ENCODE measurements at places on chromosomes 7 and 10.

- no peak for DNase-seq
Measured at GRCh38 chr10:100890141-100890672, 22.6 kb upstream of the SLF2 start.

GRCh38 chr10:123117644-123118417 is 17.9 kb upstream of the HMX3 start:
- DNase-seq, result no peak

DNA sequence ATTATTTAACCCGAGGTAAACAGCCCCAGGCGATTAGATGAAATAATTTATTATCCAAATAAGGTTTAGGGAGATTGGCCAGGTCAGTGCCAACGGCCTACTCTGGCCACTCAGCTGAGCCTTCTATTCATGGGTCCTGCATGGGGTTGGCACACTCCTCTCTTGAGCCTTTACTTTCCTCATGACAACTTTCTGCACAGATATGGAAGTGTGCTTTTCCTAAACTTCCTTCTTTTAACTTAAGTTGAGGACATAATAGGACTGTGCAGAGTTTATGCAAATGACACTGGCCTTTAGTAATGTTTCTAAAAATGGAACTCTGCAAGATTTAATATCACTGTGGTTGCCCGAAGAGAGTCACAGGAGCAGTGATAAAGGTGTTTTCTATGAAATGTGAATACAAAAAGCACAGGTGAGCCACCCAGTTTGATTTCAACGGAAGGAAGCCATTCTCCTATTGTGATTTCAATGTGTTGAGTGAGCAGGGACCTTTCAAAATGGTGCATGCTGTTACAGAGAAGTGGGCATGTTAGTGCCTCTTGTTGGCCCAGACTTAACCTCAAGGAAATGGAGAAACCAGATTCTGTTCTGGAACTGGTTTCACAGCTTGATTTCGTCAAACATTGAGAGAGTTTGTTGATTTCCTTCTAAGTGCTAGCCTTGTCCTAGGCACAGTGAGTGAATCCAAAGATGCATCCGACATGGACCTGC is 55.7 kb downstream of the LYZL2 start:
- DNase-seq, result no peak

- no peak for DNase-seq
Measured at GRCh38 chr7:26580711-26581110, 283.7 kb downstream of the SKAP2 start.

DNA sequence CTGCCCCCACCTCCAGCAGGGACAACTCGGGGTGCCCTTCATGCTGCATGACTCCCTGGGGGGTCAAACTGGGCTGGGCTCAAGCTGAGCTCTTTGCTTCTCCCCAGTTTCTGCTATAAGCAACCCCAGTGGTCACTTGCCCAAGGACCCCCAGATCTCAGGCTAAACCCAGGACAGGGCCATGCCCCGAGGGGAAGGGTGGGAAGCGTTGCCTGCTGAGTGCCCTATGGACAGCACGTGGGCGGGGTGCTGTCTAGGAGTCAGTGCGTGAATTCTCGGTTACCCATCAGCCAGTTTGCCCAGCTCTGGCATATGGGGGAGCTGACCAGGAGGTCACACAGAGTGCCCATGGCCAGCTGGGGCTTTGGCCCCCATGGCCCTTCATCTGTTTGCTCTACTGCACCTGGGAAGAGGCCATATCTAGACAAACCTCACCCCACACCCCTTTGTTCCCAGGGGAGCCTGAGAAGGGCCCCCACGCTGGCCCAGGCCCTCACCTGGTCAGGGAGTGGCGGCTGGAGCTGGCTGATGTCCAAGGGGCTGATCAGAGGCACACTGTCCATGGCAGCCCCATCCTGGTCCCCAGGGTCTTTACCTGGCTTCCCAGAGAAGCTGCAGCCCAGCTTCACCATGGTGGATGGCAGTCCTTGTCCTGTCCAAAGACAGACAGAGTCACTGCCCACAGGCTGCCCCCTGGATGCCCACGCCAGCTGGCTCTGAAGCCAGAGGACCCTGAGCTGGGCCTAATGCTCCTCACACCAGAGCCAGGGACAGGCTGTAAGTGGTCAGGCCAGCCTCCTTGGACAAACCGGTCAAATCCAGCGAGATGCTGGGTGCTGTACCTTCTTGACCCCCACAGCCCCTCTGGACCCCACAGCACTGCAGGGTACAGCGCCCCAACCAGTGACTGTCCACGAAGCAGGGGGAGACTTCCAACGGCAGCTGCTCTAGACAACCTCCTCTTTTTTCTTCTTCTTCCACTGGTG is 8.0 kb downstream of the CALY start:
- DNase-seq, result no peak

GRCh38 chr7:38907066-38907465 is 1.9 kb downstream of the VPS41 start:
- DNase-seq, result no peak

GRCh38 chr7:158602905-158603772 is 15.5 kb upstream of the PTPRN2 start:
- no peak for DNase-seq

DNA sequence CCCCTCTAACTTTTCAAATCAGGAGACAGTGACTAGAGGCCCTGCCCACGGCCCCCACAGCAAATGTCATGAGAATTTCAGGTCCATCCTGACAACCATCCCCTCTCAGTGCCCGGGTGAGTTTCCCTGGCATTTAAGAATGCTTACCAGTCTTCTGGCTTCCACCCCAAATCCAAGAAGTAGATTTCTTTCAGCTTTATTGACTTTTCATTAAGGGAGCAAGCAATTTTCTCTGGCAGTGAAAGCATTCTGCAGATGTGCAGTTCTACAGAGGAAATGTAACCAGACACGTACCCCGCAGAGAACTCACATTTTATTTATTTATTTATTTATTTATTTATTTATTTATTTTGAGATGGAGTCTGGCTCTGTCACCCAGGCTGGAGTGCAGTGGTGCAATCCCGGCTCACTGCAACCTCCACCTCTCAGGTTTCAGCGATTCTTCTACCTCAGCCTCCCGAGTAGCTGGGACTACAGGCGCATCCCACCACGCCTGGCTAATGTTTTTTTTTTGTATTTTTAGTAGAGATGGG is 120.9 kb upstream of the KCTD7 start:
- DNase-seq, result no peak

DNA sequence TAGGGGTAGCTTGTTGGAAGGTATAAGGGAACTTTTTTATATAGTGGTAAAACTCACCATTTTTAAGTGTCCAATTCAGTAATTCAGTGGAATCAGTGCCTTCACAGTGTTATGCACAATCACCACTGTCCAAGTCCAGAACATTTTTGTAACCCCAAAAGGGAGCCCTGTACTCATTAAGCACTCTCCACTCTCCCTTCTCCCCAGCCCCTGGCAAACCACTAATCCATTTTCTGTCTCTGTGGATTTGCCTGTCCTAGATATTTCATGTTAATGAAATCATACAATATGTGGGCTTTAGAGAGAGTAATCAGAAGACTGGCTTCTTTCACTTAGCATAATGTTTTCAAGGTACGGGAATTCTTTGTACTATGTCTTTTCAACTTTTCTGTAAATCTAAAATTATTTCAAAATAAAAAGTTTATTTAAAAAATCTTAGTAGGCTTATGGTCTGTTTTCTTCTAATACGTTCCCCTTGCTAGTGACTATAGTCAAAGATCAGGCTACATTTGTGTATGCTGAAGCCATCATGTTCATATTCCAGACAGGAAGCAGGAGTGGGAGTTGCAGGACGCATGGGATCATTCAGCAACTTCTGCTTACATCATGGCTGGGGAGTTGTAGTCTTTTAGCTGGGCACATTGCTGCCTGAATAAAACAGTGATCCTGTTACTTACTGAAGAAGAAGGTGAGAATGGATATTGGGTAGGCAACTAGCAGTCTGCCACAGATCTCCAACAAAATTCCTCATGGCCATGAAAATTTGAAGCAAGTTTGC is 35.4 kb upstream of the TAX1BP1 start:
- no peak for DNase-seq

GRCh38 chr10:356452-356851 is 221.2 kb downstream of the ZMYND11 start:
- DNase-seq, result no peak

DNA sequence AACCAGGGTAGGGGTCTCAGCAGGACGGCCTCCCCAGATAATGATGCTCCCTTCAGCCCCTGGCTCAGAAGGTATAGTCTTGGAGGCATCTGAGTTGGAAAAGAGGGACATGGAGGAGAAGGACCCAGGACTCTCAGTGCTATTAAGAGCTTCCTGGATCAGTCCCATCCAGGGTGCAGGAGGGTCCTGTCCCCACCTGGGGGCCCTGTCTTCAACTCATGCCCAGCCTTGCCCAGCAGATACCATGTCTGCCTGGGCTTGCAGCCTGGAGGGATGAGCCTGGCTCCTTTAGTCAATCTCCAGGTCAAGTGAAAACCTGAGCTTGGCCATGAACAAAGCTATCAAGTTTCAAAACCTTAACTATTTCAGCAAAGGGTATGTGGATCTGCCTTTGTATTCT is 67.6 kb downstream of the PRTFDC1 start:
- no peak for DNase-seq

DNA sequence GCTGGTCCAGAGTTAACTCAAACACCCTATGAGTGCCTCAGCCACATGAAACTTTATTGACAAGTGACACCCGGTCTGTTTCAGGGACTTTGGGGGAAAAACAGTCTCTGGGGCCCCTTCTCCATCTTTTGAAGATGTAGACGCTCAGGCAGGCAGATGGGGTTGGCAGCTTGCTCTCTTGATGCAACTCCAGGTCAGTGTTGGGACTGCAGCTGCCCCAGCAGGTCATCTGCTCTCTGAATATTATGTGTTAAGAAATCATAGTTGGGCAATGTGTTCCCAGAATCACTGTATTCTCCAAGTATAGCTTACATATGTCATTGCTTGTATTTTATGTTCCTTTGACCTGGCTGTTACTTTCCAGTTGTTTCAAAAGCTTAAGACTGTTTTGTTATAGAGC is 544.9 kb upstream of the MGMT start:
- no peak for DNase-seq

- no peak for DNase-seq
Measured at GRCh38 chr10:4638099-4638498, 187.9 kb upstream of the AKR1E2 start.

Data from left renal pelvis (tissue), 4 donors.